ENCODE measurements at places on chromosomes 13 and 19.

DNA sequence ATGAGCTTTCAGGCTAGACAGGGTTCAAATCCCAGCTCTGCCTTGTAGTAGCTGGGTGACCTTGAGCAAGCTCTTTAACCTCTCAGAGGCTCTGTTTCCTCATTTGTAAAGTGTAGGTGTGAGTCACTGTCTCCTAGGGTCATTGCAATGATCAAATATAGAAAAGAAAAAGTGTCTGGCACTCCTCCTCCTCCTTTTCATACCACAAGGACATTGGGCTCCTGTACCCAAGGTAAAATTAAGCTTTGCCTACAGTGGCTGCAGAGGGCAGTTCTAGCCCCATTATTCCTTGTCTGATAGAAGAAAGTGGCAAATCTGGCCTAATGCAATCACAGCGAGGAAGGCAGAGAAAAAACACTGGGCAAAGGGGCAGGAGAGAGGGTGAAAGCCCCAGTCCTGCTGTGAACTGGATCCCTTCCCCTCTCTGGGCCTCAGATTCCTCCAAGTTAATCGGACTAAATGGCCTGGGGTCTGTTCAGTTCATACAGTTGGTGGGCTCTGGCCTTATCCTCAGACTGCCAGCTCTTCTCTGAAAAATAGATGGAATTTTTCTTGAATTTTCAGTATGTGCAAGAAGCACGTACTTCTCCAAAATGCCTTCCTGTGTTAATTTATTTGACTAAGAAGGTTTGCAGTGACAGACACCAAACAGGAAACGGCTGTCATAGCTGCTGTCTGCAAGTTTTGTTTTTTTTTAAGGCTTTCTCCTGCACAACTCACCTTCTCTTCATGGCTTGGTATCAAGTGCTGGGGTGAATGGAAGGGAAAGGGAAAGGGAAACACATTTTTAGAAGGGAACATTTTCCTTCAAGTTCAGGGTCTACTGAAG is 35.3 kb downstream of the RGCC start:
- peak; percentile 30 for DNase-seq

DNA sequence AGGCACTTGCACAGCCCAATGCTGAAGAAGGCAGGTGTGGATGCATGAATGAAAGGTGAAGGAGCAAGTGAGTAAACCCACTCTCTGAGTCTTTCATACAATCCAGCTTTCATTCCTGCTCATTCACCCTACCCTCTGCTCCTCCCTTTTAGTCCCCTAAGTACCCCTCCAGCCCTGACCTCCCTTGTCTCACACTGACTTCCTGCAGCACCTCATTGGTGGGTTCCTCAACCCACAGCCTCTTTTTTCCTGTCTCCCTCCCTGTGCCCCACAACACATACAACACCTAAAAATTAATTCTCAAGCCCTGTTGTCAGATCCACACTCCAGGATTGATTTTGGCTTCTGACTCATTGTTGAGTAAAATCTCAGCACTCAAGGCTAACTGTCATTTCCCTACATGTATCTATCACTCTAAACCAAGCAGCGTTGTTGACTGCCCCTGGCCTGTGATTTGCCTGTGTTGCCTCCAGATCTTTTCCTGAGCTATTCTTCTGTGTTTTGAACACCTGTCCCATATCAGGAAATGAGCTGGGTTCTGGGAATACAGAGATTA is 177.3 kb upstream of the SERP2 start:
- no peak for DNase-seq

GRCh38 chr13:83086948-83087347 is 795.3 kb downstream of the SLITRK1 start:
- DNase-seq: no peak

DNA sequence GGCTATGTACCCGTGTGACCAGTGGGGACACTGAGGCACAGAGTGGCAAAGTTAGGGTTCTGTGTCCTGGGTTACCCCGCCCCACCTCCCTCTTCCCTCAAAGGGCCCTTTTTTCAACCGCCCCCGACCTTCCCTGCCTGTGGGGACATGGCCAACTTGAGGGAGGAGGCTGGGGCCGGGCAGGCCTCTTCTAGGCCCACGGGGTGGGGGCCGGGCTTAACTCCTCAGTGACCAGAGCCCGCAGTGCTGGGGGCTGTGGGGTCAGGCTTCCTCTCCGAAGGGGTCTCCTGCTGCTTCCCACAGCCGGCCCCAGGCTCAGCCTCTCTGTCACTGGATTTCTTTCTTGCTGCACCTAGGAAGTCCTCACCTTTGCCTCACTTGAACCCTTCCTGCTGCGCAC is 23.9 kb downstream of the PIAS4 start:
- DNase-seq: no peak

GRCh38 chr13:99273128-99273527 is 14.9 kb upstream of the GPR18 start:
- no peak for DNase-seq

DNA sequence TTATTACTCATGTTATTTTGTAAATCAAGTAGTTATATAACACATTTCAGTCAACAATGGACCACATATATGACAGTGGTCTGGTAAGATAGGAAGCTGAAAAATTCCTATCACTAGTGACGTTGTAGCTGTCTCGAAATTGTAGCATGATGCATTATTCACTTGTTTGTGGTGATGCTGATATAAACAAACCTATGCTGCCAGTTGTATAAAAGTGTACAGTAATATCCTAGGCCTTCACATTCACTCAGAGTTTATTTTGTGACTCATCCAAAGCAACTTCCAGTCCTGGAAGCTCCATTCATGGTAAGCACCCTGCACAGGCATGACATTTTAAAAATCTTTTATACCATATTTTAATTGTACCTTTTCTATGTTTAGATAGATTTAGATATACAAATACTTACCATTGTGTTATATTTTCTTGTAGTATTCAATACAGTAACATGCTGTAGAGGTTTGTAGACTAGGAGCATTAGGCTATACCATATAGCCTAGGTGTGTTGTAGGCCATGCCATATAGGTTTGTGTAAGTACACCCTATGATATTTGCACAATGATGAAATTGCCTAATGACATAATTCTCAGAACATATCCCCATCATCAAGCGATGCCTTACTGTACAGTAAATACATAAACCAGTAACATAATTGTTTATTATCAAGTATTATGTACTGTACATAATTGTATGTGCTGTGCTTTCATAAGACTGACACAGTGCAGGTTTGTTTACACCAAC is 49.3 kb downstream of the IFT88 start:
- no peak for DNase-seq

GRCh38 chr19:8640402-8641004 is 10.1 kb downstream of the NFILZ start:
- DNase-seq: no peak

DNA sequence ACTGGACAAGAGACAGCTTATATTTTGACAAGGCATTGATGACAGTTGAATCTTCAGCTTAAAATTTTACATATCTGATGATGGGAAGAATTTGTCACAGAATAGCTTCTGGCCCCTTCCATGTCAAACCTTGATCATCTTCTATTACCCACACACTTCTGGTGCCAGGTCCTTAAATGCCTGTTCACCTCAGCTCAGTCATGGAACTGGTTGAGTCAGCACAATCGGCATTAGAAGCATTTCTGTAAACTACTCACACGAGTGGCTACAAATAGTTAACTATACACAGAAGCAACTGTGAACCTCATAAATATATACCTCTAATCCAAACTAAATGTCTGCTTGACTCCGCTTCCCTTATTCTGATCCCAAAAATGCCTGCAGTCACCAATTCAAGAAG is 161.2 kb downstream of the FOXO1 start:
- DNase-seq: no peak

- DNase-seq: no peak
These were observed 6.4 kb downstream of the POU4F1 start for GRCh38 chr13:78596736-78597601.

GRCh38 chr19:19540064-19540714 is 2.1 kb downstream of the CILP2 start:
- peak; percentile 92 for DNase-seq
